ENCODE measurements at places on chromosomes 2 and 18.

DNA sequence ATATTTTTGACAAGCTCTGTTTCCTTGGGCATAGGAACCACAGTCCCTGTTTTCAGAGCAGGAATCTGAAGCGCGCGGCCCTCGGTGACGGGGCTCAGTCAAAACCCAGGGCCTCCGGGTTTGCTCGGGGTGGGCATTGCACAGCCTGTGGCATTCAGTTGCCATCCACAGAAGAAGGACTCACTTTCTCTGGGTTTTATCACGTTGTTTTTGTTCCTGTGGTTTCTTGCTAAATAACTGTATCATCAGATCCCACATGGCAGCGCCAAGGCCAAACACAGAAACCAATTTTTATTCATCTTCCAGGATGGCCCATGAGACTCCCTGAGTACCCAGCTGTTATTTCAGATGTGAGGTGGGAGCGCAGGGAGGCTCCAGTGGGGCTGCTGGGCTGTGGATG, 35.6 kb downstream of the SGPP2 start:
- DNase-seq = no peak

DNA sequence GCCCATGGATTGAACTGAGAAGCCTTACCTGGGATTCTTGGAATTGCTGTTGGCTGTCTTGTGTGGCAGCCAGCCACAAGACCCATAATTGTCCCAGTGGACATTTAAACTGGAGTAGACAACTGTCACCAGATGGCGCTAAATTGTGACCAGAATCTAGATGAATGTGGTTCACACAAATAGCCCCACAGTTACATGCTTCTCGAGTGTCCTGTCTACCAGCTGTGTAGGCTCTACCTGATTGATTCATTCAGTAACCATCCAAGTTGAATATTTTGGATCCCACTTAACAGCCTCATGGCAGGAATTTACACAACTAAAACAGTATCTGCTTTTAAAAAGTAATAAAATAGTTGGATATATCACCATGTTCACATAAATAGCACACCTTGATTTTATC, 73.2 kb downstream of the MAP4K4 start:
- DNase-seq = no peak

DNA sequence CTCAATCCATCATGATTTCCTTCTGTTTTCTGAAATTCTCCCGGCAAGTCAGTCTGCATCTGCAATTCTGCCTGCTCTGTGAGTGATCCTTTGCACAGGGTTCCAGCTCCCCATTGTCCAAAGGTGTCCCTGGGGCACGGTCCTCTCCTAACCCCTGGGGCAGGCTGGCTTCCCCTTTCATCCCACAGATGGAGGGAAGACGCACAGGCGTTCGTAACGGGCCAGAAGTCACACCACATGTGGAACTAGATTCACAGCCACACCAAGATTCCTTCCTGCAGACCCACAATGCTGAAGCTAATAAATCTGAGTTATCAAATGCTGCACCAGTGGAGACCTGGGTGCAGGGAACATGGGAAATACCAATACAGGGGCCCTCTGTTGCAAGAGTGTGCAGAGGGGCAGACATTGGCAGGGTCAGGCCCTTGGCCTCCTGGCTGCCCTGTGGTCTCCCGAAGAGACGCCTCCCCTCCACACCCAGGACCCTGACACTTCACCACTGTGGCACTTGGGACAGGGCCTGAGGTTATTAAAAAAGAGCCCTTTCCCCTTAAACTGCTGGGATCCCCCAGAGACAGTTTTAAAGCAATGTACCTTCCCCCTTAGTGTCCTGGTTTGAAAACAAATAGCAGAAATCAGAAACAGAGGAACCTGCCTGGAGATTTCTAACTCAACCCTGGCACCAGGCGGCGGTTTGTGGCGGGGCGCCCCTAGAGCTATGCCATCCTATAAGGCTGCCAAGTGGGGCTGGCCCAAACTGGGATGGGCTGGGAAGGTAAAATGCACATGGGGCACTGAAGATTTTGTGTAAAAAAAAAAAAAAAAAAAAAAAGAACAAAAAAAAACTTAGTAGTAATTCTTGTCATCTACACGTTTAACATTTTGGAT, 15.4 kb downstream of the ZNF516 start:
- DNase-seq = no peak

- no peak for DNase-seq
Measured at GRCh38 chr18:58682429-58683069, 11.3 kb downstream of the MALT1 start.

GRCh38 chr2:198116756-198117155, 312.4 kb downstream of the PLCL1 start:
- DNase-seq = no peak

- no peak for DNase-seq
Measured at GRCh38 chr2:177053716-177054115, 158.9 kb upstream of the HNRNPA3 start.

GRCh38 chr2:223815186-223815883, 22.0 kb downstream of the AP1S3 start:
- no peak for DNase-seq

- DNase-seq = no peak
Measured at GRCh38 chr2:74583504-74583903, 29.0 kb downstream of the DOK1 start.

- no peak for DNase-seq
Measured at GRCh38 chr2:74278176-74278575, 65.0 kb downstream of the SLC4A5 start.

- DNase-seq = no peak
Measured at GRCh38 chr2:214537929-214538328, 127.1 kb downstream of the VWC2L start.

- no peak for DNase-seq
Measured at GRCh38 chr18:23458830-23459529, 5.9 kb downstream of the RIOK3 start.

Measured in NCI-H1417 treated with DMSO at 0.1 percent for 48 hours (cell line).